Activated CD4-positive, alpha-beta T cell treated with anti-CD3 and anti-CD28 coated beads, Interleukin-2, amount 50 U/mL, for 24 hours (primary cell): ENCODE measurements at places on chromosomes 2 and 18.

- DNase-seq = no peak
Observed at GRCh38 chr2:169002161-169002738, 28.9 kb downstream of the ABCB11 start.

DNA sequence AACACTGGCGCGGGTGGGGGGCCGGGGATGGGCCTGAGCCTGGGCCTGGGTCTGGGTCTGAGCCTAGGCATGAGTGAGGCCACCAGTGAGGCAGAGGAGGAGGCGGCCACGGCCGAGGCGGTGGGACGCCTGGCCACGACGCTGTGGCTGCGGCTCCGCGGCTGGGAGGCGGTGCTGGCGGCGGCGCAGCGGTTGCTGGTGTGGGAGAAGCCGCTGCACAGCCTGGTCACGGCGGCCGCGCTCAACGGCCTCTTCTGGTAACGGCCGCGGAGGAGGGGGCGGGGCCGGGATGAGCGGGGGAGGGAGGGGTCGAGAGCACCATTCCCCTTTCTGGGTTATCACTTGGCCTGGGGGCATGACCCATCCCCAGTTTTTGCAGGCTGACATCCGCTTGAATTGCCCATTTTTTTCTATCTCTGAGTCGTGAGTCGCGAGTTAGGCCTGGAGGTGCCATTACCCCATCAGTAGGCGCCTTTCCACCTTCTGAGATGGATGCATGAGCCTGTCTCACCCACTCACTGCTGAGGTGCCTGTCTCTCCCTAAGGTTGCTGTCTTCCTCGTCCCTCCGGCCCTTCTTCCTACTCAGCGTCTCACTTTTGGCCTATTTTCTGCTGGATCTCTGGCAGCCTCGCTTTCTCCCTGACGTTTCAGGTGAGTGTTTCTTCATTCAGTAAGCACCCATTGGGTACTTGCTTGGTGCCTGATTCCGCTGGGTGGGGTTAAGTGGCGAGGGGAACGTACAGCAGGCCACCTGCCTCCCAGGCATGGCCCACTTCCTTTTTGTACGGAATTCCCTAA lies 501 bp downstream of the RETREG2 start:
- no peak for DNase-seq

GRCh38 chr2:213085538-213085937 lies 65.9 kb downstream of the IKZF2 start:
- no peak for DNase-seq

- no peak for DNase-seq
Observed at GRCh38 chr2:20235655-20236305, 10.8 kb upstream of the SDC1 start.

- no peak for DNase-seq
Observed at GRCh38 chr2:160892204-160892603, 268.0 kb upstream of the TANK start.

GRCh38 chr2:25419678-25420242 lies 78.0 kb upstream of the DNMT3A start:
- no peak for DNase-seq

DNA sequence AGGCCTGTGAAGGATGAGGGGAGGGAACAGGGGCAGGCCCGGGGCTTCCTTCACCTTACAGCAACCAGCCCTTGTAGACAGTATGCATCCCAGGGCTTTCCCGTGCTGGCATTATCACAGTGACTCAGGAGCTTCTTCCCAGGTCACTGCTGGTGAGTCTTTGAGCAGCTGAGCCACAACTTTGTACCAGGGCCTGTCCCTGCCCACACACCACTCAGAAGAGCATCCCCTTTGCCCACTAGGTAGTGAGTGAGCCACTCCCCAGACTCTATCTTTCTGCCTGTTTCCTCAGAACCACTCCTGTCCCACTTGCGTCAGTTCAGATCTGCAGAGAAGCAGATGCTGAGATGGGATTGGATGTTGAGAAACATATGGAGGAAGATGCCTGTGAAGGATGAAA lies 69.6 kb upstream of the ALPP start:
- DNase-seq = no peak
